Gastrocnemius medialis (tissue), 4 donors: ENCODE measurements at places on chromosomes 12 and 14. TPM values are rescaled to one million over a fixed set of nuclear protein-coding genes. Genes with fewer than 3 reads are reported as not detected.

DNA sequence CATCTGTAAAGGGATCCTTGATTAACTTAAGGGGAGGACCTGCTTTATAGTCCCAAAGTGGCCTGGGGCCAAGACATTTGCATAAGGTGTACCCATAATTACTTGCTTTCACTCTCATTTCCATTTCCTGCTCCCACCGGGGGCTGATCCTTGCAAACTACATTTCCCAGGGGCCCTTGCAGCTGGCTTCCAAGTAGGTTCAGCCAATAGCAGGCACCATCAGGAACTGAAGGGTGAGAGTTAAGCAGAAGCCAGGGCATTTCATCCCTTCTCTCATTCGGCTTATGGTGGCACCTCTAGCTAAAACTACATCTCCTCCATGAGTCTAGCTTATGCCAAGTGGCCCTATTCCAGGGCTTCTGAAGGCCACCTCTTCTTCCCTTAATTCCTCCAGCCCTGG, 88.8 kb downstream of the CCDC60 start:
- H3K27me3 ChIP-seq = no peaks in the 10 kb centered on the region
- H3K36me3 ChIP-seq = no peaks in the 10 kb centered on the region
- H3K27ac ChIP-seq = no peak overlapping the region
- no peak overlapping the region for H3K4me3 ChIP-seq

The SPSB2 gene
- 5.4 TPM for total RNA-seq

DNA sequence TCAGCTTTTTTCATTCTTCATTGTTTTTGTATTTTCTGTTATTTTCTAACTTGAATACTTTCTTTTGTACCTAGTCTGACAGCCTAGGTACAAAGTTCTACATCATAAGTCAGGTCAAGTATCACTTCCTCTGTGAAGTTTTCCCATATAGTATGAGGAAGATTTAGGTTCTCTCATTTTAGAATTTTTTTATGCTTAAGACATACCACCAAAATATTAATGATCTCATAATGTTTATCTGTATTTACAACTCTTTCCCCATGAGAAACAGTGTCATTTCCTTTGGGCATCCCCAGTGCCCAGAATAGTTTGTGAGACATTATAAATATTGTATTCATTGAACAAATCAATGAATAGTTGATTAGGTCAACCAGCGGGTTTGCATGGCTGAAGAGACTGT, 3.1 kb upstream of the ATF7IP start:
- H3K36me3 ChIP-seq = no peaks in the 10 kb centered on the region
- DNase-seq = no peak
- peaks cover 3% of the 10 kb centered on the region for H3K4me1 ChIP-seq
- no peaks in the 10 kb centered on the region for H3K27me3 ChIP-seq
- no peak overlapping the region for H3K27ac ChIP-seq

DNA sequence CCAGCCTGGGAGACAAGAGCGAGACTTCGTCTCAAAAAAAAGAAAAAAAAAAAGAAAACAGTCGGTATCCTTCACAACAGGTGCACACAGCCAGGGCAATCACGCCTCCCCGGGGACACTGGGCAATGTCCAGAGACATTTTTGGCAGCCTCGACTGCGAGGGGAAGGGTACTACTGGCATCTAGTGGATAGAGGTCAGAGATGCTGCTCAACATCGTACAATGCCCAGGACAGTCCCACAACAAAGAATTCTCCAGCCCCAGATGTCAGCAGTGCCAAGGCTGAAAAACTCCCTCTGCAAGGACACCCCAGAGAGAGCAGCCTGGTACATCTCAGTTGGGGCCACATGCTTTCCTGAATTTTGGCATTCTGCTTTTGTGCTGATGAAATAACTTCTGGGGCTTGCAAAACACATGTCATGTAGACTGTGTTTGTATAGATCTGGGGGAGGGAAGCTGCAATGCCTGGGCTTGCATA, 21.5 kb downstream of the ALDH2 start:
- no peaks in the 10 kb centered on the region for H3K27me3 ChIP-seq
- no peaks in the 10 kb centered on the region for H3K36me3 ChIP-seq
- H3K4me3 ChIP-seq = no peak overlapping the region
- H3K27ac ChIP-seq = peak overlapping the region; percentile 40
- H3K4me1 ChIP-seq = peaks cover 16% of the 10 kb centered on the region

The SERPINA10 gene
- 0.23 TPM for total RNA-seq

The DHRS2 gene
- not detected for total RNA-seq

- H3K27ac ChIP-seq = no peak overlapping the region
- H3K27me3 ChIP-seq = no peaks in the 10 kb centered on the region
- no peaks in the 10 kb centered on the region for H3K4me1 ChIP-seq
- DNase-seq = no peak
- peaks cover 7% of the 10 kb centered on the region for H3K36me3 ChIP-seq
Measured at GRCh38 chr14:72663956-72664650, 229.8 kb downstream of the DPF3 start.

DNA sequence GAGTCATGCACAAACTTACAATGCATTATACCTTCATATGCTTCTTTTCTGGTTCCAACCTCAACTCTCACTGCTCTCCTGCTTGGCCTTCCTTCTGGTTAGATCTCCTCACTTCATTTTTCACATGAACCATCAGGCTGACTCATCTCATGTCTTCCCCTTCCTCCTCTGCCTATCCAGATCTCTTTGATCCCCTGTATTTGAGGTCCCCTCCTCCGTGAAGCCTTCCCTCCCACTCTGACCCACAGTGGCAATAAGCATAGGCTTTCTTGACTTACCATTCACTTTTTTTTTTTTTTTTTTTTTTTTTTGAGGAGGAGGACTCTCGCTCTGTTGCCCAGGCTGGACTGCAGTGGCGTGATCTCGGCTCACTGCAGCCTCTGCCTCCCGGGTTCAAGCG, 14.7 kb upstream of the ASIC1 start:
- no peaks in the 10 kb centered on the region for H3K4me1 ChIP-seq
- no peak for DNase-seq

The L2HGDH gene
- 9.1 TPM for total RNA-seq

DNA sequence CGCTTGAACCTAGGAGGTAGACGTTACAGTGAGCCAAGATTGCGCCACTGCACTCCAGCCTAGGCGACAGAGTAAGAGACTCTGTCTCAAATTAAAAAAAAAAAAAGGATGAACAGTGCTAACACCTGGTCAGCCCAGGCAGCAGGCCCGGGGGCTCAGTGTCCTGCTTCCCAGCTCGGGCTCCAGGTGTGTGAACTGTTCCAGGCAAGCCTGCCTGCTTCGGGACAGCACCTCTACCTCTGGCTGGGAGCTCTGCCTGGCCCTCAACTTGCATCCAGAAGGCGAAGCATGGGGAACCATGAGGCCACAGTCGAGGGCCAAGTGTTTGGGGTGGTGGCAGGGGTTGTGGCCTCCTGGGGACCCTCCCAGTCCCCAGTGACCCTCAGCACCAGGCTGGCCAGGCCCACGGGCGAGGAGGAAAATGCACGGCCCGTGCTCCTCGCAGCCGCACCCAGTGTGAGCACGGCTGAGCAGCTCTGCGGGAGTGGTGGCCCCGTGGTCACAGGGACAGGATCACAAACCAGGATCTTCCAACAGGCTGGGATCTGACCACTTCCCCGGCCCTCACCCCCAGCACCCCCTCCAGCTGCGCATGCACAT, 15.5 kb downstream of the CDCA4 start:
- no peaks in the 10 kb centered on the region for H3K27me3 ChIP-seq
- H3K27ac ChIP-seq = no peak overlapping the region
- H3K36me3 ChIP-seq = no peaks in the 10 kb centered on the region
- no peaks in the 10 kb centered on the region for H3K4me1 ChIP-seq
- no peak overlapping the region for H3K4me3 ChIP-seq
- no peak for DNase-seq

The MORN3 gene
- not detected for total RNA-seq

DNA sequence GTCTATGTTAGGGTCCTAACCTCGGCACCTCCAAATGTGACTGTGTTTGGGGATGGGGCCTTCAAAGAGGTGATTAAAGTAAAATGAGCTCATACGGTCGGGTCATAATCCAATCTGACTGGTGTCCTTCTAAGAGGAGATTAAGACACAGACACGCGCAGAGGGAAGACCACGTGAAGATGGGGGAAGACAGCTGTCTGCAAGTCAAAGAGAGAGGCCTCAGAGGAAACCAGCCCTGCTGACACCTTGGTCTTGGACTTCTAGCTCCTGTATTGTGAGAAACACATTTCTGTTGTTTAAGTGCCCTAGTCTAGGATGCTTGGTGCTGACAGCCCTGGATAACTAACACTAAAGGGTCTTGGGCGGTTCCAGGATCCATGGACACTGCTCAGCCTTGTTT, 109.6 kb downstream of the DICER1 start:
- no peaks in the 10 kb centered on the region for H3K36me3 ChIP-seq
- no peak overlapping the region for H3K27ac ChIP-seq
- H3K27me3 ChIP-seq = no peaks in the 10 kb centered on the region
- DNase-seq = no peak

The NRXN3 gene
- total RNA-seq = 0.04 TPM

- H3K27me3 ChIP-seq = no peaks in the 10 kb centered on the region
- H3K36me3 ChIP-seq = peaks cover 64% of the 10 kb centered on the region
- no peak overlapping the region for H3K27ac ChIP-seq
- no peak for DNase-seq
Measured at GRCh38 chr12:46197883-46198282, 71.0 kb downstream of the SLC38A1 start.

DNA sequence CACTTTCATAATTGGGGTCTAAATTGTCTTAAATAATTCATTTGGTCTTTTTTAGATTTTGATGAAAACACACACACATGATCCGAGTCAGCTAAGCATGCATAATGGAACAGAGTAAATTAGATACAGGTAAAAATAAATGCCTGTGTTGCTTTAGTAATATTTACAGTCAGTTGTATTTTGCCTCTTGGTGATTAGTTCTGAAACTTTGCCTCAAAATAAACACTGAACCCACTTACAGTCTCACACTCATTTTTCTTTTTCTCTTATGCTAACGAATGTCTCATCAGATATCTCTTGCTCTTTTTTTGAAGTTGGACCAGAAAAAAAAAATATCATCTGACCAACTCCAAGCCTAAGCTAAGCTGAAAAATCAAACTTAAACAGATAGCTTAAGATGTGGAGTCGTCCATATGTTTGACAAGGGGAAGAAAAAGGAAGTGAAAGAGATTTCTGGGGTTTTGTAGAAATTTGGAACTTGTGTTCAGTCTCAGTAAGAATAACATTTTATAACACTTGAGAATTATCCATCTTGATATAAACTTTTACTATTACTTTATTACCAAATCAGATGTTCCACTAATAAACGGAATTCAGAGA, 592.5 kb downstream of the RPL10L start:
- H3K4me1 ChIP-seq = no peaks in the 10 kb centered on the region
- DNase-seq = no peak
- no peaks in the 10 kb centered on the region for H3K36me3 ChIP-seq
- no peaks in the 10 kb centered on the region for H3K27me3 ChIP-seq

The TMEM253 gene
- total RNA-seq = not detected

DNA sequence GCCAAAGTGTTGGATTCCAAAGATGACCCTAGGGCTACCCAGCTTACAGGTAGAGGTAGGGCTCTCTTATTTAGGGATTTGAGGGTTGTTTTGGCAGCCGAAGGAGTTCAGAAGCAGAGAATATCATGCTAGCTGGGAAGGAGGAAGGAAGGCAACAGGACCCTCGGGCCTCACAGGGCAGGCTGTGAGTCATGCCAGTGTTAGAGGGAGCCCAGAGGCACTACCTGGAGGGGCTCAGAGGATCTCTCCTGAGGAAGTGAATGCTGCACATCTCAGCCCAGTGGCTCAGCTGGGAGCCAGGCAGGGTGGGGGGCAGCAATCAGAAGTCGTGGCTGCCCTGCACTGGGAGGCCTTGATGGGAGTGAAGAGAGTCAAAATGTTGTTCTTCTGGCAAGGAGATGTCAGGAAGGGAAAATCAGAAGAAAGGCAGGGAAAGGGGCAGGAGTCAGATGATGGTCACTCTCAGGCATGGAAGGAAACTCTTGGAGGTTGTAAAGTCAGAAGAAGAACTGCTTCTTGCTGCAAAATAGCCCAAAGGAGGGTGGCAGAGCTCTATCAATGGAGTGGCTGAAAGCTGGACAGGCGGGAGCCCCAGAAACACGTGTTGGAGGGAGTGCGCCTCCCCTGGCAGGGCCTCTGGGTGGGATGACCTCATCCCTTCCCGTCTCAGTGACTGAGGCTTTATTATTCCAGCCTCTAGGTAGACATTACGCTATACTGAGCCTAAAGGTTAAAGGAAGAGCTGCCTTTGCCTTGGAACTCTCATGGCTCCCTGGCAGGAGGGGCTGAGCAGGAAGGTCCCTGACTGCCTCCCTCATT, 141.3 kb downstream of the SMOC1 start:
- DNase-seq = no peak
- H3K4me3 ChIP-seq = no peak overlapping the region
- no peaks in the 10 kb centered on the region for H3K27me3 ChIP-seq
- no peak overlapping the region for H3K27ac ChIP-seq

DNA sequence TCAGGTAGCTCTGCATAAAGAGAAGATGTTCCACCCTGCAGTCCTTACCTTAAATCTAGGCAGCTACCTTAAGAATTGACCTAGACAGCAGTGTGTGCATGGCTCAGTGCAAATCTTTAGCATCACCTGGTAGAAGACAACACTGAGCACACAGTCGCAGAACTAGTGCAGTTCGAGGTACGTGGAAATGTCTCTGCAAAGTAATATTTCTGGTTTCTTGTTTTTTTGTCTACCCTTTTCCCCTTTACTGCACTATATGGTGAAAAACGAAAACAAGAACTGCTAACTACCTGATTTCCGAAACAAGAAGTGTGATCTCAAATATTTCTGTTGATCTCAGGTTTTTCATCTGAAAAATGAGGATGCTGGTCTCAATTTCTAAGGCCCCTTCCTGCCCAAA, 82.5 kb downstream of the ETV6 start:
- H3K36me3 ChIP-seq = no peaks in the 10 kb centered on the region
- no peaks in the 10 kb centered on the region for H3K27me3 ChIP-seq
- DNase-seq = no peak
- H3K4me3 ChIP-seq = no peak overlapping the region
- no peak overlapping the region for H3K27ac ChIP-seq

- H3K27me3 ChIP-seq = no peaks in the 10 kb centered on the region
- H3K4me3 ChIP-seq = no peak overlapping the region
- H3K27ac ChIP-seq = peak overlapping the region; percentile 6
- DNase-seq = no peak
- H3K4me1 ChIP-seq = peaks cover 59% of the 10 kb centered on the region
Measured at GRCh38 chr12:25993901-25994651, 35.6 kb downstream of the RASSF8 start.

- no peak for DNase-seq
- H3K27ac ChIP-seq = no peak overlapping the region
- no peaks in the 10 kb centered on the region for H3K36me3 ChIP-seq
- no peaks in the 10 kb centered on the region for H3K27me3 ChIP-seq
- no peaks in the 10 kb centered on the region for H3K4me1 ChIP-seq
Measured at GRCh38 chr14:101588286-101588975, 27.1 kb downstream of the DIO3 start.

- no peak overlapping the region for H3K4me3 ChIP-seq
- no peaks in the 10 kb centered on the region for H3K36me3 ChIP-seq
- no peak overlapping the region for H3K27ac ChIP-seq
- no peaks in the 10 kb centered on the region for H3K27me3 ChIP-seq
- no peaks in the 10 kb centered on the region for H3K4me1 ChIP-seq
Measured at GRCh38 chr14:55752580-55753390, 172.8 kb downstream of the KTN1 start.
